Activated CD8-positive, alpha-beta memory T cell treated with anti-CD3 and anti-CD28 coated beads for 4 hours (primary cell): ENCODE measurements at places on chromosomes 13 and 19.

- DNase-seq = no peak
Observed at GRCh38 chr13:52780092-52780491, 40.5 kb upstream of the CNMD start.

DNA sequence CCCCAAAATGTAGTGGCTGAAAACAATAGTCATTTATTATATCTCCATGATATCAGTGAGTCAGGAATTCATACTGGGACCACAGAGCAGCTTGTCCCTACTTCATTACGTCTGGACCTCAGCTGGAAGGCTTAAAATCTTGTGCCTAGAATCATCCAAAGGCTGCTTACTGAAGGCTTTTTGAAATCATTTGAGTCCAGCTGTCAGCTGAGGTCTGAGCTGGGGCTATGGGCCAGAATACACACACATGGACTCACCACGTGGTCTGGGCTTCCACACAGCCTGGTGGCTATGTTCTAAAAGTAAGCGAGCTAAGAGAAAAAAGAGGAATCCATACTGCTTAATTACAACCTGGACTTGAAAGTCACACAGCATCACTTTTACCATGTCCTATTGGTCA, 209.2 kb downstream of the KCTD12 start:
- DNase-seq = no peak

- DNase-seq = no peak
Observed at GRCh38 chr13:109778102-109778542, 8.3 kb downstream of the IRS2 start.

DNA sequence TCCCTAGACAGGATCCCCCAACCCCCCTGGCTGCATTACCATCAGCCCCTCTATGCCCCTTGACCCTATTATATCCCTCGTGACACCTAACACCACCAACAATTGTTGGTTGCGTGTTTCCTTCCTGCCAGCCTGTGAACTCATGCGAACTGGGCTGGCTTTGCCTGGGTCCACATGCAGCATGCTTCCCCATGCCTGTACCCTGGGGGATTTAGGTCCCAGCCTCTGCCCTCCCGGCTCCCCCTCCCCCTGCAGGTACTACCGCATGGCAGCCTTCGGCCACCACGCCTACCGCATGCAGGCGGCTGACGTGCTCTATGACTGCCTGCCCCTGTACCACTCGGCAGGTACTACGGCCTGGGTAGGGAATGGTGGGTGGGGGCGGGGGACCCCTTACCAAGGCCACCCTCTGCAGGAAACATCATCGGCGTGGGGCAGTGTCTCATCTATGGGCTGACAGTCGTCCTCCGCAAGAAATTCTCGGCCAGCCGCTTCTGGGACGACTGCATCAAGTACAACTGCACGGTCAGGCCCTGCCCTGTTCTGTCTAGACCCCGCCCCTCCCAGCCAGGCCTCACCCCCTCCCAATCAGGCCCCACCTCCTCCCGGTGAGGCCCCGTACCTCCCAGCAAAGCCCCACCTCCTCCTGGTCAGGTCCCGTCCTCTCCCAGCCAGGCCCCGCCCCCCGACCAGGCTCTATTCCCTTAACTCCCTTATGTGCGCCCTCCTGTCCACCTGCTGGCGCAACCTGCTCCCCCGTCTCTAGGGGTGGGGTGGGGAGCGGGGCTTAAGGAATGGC, 18.5 kb downstream of the SLC27A1 start:
- DNase-seq = peak; percentile 42

DNA sequence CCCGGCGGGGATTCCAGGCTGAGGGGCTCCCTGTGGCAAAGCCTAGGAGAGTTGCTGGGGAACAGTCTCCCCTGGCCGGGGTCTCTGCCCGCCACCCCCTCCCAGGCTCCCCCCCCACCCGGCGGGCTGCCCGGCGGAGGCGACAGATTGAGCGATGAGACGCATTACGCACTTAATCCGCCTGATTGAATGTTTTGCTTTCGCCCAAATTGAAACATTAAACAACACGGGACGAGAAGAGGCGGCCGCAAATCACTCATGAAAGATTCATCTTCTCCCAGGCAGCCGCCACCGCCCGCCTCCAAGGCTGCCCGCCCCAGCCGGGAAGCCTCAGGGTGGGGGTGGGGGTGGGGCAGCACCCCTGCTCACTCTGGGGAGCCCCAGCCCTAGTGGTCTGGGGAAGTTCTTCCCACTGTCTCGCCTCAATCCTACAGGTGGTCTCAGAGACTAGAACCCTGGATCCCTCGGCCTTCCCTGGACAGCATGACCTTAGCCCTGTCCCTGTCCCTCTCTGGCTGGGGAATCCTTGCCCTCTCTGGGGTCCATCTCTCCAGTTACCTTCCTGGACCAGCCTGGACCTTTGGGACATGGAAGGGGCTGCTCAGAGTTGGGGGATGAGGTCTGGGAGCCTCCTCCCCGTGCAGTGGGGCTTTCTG, 7.6 kb upstream of the ERFL start:
- no peak for DNase-seq

DNA sequence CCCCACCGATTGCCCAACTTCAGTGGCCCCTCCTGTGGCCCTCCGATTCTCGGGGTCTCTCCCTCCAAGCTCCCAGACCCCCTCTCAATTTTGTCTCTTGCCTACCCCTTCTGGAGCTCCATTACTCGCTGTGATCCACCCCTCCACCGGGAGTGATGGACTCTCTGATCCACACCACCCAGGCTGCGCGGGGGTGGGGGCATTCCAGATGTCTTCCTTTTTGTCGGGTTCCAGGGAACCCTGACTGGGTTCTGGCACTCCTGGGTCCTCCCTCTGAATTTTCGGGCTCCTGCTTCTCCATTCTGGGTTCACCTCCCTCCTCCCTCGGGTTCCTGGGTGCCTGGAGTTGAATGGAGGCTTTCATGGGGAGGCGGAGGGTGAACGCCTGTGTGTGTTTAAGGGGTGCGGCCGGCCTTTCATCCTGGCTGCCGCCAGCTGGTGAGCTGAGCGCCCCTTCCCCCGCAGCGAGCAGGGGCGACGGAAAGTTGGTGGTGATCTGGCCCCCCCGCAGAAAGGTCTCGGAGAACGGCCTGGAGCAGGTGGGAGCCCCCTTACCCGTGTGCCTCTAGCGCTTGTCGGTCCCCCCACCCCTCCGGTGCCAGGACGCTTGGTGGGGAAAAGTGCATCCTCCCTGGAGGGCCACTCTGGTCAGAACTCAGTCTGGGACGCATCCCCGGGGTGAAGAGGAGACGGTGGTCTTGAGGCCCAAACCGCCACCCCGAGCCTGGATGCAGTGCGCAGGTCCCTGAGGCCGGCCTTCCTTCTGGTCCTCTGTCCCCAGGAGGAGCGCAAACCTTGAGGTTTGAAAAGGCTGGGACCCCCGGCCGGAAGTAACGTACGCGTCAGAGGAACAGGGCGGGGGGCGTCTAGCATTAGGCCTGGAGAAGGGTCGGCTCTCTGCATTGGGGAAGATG, 1.6 kb downstream of the MISP3 start:
- no peak for DNase-seq

DNA sequence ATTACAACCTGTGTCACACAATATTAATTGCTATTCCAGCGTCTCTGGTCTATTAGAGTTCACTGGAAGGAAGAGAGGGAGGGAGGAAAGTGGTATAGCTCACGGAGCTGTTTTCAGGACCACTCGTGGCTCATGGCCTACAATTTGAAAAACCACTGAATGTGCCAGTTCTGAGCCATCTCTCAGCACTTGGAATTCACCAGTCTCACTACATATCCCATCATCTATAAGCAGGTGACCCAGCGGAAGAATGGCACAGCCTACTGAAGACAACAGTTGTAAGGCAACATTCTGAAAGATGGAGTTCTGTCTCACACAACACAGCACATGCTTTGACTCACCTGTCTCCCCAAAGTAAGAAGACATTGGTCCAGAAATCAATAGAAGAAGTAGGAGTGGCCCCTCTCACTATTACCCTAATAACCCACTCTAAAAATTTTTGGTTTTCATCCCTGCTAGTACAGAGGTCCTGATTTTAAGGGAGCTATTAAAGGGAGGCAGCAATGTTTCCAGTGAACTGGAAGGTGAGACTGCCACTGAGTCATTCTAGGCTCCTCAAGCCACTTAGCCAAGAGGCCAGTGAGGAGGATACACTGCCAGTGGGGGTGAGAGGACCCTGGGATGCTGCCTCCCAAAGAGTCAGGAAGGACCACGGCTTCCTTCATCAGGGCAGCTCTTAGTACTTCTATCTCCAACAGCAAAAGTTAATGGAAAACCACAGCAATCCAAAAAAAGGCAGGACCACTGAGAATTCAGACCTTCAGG, 50.0 kb upstream of the DOCK9 start:
- DNase-seq = no peak

GRCh38 chr13:62418376-62418775, 1002.7 kb upstream of the PCDH20 start:
- no peak for DNase-seq

DNA sequence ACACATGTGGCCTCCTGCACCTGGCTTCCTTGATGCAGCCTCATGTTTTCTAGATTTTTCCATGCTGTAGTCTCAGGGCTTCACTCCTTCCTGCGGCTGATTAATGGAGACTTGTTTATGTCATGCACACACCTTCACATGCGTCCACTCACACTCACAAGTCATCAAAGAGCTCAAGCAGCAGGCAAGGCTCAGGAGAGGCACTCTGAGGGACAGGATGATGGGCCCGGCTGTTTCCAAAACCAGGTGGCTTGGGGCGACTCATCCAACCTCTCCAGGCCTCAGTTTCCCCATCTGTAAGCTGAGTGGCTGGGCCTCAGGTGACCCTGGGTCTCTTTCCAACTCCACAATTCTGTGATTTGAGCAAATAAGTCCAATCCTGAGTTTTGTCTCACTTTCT, 36.9 kb downstream of the RASA3 start:
- no peak for DNase-seq

- DNase-seq = no peak
Observed at GRCh38 chr13:107421951-107422350, 793.4 kb downstream of the LIG4 start.

- DNase-seq = no peak
Observed at GRCh38 chr13:112837371-112838037, 131.5 kb upstream of the MCF2L start.

DNA sequence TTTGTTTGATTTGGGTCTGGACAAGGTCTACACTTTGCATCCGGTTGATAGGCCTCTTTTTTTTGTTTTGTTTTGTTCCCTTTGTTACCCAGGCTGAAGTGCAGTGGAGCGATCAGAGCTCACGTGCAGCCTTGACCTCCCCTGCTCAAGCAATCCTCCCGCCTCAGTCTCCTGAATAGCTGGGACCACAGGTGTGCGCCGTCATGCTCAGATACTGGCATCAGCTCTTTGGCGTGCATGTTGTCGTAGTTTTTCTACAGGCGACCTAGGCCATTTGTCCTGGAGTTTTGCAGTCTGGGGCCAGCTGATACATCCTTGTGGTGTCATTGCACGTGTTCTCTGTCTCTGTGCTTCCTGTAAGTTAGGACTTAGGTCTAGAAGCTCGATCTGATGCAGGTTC, 16.3 kb downstream of the PAK4 start:
- DNase-seq = no peak

DNA sequence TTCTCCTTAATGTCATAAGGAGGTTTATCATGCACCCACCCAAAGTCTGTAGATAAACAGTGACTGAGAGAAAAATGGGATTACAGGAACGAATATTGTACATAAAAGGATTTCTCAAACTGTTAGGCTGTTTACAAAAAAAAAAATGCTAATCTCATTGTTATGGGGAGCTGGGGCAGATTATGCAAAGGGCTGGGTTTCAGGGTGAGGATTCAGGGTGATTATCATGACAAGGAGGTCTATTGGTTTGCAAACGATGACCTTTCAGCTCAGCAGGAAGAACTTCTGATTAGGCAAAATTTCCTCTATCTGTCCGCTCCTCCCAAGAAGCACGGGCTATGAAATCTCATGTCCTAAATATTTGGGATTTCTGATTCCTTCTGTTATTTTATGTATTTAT, 41.4 kb downstream of the NLRP12 start:
- no peak for DNase-seq

- DNase-seq = no peak
Observed at GRCh38 chr19:45585158-45585577, 566 bp upstream of the OPA3 start.

DNA sequence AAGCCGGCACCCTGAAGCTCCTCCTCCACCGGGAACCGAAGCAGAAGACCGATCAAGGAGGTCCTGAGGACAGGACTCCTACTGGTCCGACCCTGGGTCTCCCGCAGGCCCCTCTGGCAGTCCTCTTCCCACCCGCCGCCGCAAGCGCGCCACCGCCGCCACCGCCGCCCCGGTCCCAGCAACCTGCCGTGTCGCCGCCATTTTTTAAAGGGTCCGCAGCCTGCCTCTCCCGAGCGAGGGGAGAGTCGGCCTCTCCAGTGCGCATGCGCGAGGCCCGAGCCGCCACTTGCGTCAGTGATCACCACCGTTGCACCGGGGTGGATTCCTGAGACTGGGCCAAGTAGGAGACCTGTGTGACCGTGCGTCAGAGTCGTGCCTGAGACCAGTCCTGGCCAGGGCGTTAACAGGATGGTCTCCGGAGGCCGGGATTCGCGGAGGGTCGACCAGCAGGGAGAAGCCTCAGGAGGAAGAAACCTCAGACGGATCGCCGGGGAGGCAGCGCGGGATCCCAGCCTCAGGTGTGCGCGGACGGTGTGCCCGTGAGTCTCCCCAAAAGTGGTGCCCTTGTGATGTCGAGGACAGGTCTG, 51.6 kb downstream of the ZNF146 start:
- no peak for DNase-seq

DNA sequence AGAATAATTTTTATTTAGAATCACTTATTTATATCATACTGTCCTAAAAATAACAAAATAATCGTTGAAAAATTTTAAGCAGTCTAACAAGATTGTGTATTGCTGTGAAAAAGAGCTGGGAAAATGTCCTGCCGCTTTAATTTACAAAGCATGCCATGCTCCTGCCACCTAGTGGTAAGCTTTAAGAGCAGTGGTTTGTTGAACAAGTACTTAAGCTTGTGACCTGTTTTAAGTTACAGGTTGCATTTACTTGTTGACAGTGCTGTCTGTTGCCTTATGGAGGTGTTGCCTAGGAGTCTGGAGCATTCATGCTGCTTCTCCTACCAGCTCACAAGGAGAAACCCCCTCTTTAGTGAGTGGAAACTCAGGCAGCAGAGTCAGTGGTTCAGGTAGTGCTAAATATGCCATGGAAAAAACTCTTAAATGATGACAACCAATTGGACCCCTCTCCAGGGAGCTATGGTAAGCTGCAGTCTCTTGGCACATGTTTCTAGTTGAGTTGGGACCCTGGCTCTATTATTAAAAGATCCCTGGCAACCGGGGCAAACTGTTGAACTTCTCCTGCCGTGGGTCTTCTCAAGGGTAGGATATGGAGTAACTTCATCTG, 68.4 kb downstream of the SPATA13 start:
- DNase-seq = no peak

- DNase-seq = no peak
Observed at GRCh38 chr13:113740286-113740556, 18.8 kb upstream of the TMEM255B start.

- no peak for DNase-seq
Observed at GRCh38 chr19:55635856-55636440, 4.9 kb upstream of the ZNF580 start.

GRCh38 chr19:15323496-15324235, 8.7 kb downstream of the BRD4 start:
- no peak for DNase-seq

GRCh38 chr13:37097076-37097475, 8.4 kb downstream of the CSNK1A1L start:
- DNase-seq = no peak

GRCh38 chr13:111482806-111483620, 162.6 kb downstream of the TEX29 start:
- no peak for DNase-seq

- no peak for DNase-seq
Observed at GRCh38 chr13:48840366-48840765, 135.3 kb upstream of the FNDC3A start.

GRCh38 chr13:44409595-44409994, 36.0 kb downstream of the SERP2 start:
- no peak for DNase-seq
